Type B pancreatic cell (in vitro differentiated cells): ENCODE measurements at places on chromosomes 4 and X. TPM values are rescaled to one million over a fixed set of nuclear protein-coding genes. Genes with fewer than 3 reads are reported as not detected.

DNA sequence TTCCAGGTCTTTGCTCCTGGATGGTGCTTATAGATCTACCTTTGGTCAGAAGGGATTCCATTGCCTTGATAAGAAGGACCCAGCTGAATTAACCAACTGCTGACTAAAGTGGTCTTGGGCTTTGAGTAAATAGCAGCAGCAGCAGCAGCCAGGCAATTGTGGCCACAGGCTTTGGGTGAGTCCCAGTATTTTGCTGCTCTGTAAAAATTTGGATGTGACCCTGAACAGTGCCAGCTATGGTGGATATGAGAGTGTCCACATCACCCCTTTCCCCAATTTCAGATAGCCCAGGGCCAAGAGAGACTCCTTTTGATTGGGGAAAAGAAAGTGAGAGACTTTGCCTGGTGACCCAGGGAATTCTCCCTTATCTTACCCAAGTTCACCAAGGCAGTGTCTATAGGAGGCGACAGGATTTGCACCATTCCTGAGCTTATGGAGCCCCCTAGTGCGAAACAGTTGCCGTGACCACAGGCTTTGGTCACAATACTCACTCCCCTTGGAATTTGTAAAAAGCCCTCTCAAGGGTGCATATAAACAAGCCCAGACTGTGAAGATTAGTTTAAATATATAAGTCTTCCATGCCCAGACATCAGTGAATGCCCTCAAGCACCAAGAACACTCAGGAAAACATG lies 518.0 kb downstream of the TMA16 start:
- DNase-seq: no peak

VCX3B gene
- not detected in 2 replicates for total RNA-seq

XG gene
- 0.55 and 0.63 TPM in 2 replicates for total RNA-seq

ATOH1 gene
- 0.36 and 0.97 TPM in 2 replicates for total RNA-seq

SH3D19 gene
- 24.3 and 29.3 TPM in 2 replicates for total RNA-seq

DNA sequence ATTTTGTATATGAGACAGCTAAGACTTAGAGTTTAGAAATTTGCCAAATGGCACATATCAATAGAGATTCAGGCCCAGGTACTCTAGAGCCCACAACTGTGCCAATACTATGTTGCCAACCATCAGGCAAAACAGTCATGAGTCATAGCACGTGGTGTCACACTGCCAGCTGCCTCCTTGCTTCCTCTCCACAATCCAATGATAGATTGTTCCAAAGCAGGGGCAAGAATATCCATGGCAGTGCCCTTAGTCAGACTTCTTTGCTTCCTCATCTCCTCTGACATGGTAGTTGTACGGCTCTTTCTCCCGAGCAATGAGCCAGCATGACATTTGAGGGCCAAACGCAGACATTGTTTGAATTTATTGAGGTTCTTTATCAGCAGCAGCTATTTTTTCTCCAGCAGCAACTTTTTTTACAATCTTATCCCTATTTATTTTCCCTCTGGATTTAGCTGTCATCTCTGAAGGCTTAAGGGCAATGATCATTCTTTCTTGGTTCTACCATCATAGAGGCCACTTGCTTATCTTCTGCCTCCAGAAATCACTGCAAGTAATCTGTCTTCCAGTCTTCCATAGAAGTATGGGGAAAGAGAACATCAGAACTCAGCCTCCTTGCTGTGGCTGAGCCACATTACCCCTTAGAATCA lies 169.7 kb downstream of the COL4A6 start:
- DNase-seq: no peak

SPANXN4 gene
- not detected in 2 replicates for total RNA-seq

- DNase-seq: no peak
Measured at GRCh38 chr4:142201041-142201440, 564.7 kb downstream of the IL15 start.

DNA sequence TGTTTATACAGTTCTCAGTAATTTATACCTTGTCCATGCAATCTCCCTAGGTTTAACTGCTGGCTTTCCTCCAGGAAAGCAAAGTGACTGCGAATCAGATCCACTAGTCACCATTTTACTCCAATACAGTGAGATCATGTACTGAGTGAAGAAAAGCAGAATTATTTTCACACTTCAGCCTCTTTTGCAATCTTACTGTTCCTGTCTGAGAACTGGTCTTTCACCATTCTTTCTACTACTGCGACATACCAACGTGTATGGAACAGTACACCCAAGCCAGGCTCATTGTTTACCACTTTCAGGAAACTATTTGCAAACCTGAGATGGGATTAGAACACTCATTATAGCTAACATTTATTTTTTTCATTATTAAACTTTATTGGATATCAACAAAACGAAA lies 8.0 kb upstream of the MSL3 start:
- DNase-seq: no peak

DNA sequence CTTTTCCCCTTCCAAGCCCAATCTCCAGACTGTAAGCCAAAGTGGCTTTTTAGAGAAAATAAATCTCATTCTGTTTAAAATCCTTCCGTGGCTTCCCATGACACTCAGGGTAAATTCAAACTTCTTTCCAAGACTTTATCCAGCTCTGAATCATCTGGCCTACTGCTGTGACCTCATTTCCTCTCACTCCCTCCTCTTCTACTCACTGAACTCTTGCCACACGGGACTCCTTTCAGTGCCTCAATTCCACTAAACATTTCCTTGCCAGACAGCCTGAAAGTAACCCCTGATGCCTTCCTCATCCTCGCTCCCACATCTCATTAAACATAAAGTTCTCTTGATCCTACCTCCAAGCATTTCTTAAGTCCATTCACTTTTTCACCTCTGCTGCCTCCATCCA lies 27.8 kb upstream of the RNF128 start:
- DNase-seq: no peak

GRCh38 chrX:13658602-13659001 lies 5.7 kb downstream of the TCEANC start:
- no peak for DNase-seq

DNA sequence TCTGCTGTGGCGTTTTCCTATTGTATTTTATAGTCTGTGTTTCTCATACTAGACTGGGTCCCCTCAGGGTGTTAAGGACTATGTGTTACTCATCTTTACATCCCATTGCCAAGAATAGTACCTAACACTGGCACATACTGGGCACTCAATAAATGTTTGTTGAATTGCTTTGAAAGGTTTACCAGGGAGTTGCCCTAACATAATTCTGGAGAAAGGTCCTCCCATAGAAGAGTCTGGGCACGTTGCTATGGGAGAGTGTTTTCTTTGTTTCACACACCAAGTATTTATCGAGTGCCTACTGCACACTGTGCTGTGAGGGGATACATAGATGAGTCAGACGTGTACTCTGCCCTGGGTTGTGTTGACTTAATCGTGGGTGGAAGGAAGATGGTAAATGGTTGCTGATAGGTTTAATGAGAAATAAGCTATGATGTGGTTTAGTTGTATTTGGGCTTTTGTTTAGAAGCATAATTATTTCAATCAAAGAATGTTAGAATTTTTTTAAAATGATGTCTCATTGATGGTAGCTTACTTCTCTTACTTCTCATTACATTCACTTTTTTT lies 42.9 kb downstream of the AFF1 start:
- no peak for DNase-seq

KLB gene
- total RNA-seq: 0.43 and 0.62 TPM in 2 replicates

FRAS1 gene
- total RNA-seq: 33.1 and 37.7 TPM in 2 replicates

DNA sequence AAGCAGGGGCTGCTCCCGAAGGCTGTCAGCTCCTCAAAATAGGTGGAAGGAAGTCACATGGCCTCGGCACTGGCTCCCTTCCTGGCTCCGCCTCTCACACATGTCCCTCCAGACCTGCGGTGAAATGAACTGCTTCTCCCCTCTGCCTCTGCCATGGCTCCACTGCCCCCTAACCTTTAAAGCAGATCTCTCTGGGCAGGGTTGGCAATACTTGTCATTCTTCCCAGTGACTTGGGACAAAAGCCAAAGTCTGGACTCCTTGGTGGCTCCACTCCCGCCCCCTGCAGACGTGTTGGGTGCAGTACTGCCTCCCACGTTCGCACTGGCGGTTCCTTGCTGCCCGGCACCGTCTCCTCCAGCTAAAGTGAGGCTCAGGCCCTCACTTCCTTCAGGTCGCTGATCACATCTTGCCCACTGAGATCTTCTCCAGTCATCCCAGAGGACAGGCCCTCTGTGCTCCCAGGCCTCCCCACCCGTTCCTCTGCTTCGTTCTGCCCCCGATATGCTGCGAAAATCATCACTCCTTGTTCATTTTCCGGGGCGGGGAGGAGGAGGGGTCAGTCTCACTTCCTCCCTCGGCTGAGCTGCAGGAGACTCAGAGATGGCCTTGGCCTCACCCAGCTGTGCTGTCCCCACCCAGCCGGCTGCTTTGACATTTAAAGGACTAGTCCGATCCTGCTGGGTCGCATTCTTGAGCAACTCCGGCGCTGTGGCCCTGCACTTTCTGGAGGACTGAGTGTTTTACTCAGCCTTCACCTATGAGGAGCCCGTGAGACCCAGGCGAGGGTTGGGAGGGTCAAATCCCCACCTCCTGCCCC lies 97.4 kb downstream of the PHKA2 start:
- DNase-seq: no peak

DNA sequence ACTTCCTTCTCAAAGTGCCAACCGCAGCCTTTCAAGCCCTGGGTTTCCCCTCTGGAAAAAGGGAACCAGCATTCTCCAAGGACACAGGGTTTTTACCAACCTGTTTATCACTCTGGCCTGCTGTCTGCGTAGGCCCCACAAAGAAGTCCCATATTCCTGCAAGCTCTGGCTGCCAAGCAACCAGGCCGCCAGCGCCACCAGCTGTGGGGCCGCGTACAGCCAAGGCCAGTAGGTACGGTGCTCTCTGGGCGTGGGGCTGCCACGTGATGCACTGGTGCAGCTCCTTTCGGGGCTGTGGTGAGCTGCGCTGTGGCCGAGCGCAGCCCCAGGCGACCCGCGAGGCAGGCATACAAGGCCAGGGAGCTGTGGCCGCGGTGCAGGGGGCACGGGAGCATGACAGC lies 22.1 kb downstream of the LUZP4 start:
- no peak for DNase-seq

GRCh38 chr4:179768996-179769395 lies 2326.8 kb upstream of the AGA start:
- no peak for DNase-seq

DNA sequence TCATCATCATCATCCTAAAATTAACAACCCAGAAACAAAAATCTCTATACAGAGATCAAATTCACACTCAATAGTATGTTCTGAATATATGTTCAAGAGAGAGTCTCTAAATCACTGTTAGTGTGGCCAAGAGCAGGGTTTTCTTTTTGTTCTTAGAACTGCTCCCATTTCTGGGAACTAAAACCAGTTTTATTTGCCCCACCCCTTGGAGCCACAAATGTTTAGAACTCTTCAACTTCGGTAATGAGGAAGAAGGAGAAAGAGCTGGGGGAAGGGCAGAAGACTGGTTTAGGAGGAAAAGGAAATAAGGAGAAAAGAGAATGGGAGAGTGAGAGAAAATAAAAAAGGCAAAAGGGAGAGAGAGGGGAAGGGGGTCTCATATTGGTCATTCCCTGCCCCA lies 32.3 kb downstream of the CYBB start:
- no peak for DNase-seq

DNA sequence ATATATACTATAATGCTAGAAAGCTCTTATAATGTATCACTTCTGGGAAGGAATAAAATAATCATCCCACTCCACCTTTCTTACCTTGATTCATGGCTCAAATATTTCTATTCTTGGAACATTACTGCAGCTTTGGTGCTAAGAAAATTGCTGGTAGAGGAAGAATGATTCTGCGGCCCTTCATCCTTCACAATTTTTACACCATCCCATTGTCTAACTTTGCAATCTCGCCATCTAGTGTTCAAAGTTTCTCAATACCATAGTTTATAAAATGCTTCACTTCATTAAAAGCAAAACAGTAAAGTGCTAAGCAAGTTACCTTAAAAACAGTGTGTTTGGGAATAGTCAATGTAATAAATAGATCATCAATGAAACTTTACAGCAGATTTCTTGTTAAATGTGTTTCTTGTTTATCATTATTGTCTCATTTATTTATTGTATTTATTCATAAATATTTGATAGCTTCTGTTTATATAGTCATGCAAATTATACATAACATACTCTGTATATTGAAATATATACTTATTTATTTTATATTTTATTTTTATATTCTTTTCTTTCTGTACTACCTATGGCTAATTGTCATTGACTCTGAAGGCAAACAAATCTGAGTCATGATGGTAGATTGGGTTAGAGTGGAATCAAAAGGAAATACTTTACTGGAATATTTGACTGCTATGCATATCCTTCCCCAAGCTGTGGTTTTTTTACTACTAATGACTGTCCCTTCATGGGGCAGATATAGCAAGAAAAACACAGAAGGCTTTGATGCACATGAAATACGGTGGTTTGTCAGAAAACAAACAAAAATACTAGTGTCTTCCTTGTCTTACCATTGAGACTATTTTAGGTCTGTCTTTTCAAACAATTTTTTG lies 390.7 kb downstream of the MAPK10 start:
- DNase-seq: no peak

DNA sequence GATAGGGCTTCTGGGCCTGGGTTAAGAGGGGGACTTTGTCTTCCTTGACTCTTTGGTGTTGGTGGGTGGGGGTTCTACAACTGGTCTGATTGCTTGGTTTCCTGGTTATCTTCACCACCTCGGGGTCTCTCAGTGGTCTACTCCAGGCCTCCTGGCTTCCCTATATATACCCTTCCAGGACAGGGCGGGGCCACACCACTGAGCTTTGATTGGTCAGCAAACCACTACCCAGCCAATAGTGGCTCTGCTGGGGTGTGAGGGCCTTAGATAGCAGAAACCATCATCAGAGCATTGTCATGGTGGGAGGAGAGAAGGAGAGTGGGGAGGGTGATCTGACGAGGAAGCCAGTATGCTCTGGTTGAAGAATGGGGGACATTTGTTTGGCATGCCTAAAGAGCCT lies 14.4 kb upstream of the MAGEA1 start:
- DNase-seq: no peak

GRCh38 chr4:186200516-186200915 lies 9.1 kb downstream of the CYP4V2 start:
- no peak for DNase-seq

DNA sequence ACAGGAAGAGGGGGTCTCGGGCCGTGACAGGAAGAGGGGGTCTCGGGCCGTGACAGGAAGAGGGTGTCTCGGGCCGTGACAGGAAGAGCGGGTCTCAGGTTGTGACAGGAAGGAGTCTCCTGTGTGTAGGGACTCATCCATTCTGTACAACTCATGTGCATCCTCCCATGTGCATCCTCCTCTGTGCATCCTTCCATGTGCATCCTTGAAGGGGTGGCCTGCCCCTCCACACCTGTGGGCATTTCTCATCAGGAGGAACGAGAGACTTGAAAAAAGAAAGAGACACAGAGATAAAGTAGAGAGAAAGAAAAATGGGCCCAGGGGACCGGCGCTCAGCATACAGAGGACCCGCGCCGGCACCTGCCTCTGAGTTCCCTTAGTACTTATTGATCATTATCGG lies 30.2 kb upstream of the PLCXD1 start:
- DNase-seq: no peak

DNA sequence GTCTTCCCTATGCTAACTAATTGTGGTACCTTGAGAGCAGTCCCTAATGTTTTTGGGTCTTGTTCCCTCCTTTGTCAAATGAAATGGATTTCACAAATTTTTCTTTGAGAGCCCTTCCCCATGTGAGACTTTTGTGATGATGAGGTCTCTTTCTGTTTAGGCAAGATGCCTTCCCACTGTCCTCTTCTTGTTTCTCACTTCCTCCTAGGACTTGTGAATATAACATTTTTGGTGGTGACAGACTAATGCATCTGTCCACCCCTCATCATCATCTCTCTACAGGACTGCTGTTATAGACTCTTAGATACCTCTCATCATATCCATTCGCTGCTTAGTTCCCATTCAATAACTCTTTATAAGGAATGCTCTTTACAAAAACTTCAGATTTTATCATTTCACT lies 8.7 kb upstream of the ANK2 start:
- DNase-seq: no peak

GRCh38 chrX:8323356-8323755 lies 141.3 kb upstream of the VCX3B start:
- DNase-seq: no peak
